Spinal cord (tissue), 10 donors: ENCODE measurements at places on chromosomes 7 and 10. TPM values are rescaled to one million over a fixed set of nuclear protein-coding genes. Genes with fewer than 3 reads are reported as not detected.

- no peak overlapping the region for H3K4me3 ChIP-seq
- H3K36me3 ChIP-seq, result no peaks in the 10 kb centered on the region
- H3K27ac ChIP-seq, result no peak overlapping the region
- peak; percentile 39 for DNase-seq
Observed at GRCh38 chr10:66180581-66181318, 745.1 kb upstream of the LRRTM3 start.

- no peak for DNase-seq
- no peak overlapping the region for H3K27ac ChIP-seq
- H3K4me1 ChIP-seq, result no peaks in the 10 kb centered on the region
- no peaks in the 10 kb centered on the region for H3K27me3 ChIP-seq
- H3K4me3 ChIP-seq, result no peak overlapping the region
- H3K36me3 ChIP-seq, result no peaks in the 10 kb centered on the region
Observed at GRCh38 chr7:146902728-146903127, 786.1 kb downstream of the CNTNAP2 start.

GRCh38 chr10:24618401-24618800, 105.3 kb downstream of the ARHGAP21 start:
- H3K4me3 ChIP-seq, result no peak overlapping the region
- H3K4me1 ChIP-seq, result no peaks in the 10 kb centered on the region
- no peak for DNase-seq
- peaks cover 6% of the 10 kb centered on the region for H3K36me3 ChIP-seq
- no peak overlapping the region for H3K27ac ChIP-seq
- no peaks in the 10 kb centered on the region for H3K27me3 ChIP-seq

Gene ADCK2
- 28.7 TPM for total RNA-seq

DNA sequence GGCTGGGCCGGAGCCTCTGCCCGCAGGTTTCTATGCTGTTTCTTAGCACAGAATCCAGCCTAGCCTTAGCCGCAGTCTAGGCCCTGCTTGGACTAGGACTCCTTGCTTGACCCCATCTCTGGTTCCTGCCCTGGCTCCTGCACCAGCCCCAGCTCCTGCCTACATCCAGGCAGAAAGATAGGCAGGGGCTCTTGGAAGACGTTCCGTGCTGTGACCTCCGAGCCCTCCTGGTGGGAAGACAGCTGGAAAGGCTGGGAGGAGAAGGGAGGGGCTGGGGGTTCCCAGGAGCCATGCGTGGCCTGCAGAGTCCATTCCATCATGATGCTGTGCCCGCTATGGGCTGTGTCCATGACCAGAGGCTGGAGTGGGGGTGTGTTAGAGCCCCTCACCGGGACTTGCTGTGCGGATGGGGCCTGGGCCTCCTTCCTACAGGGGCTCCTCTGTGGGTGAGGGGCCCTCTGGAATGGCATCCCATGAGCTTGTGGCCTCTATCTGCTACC, 26.2 kb downstream of the RAMP3 start:
- peaks cover 5% of the 10 kb centered on the region for H3K36me3 ChIP-seq
- DNase-seq, result no peak
- H3K27me3 ChIP-seq, result no peaks in the 10 kb centered on the region

DNA sequence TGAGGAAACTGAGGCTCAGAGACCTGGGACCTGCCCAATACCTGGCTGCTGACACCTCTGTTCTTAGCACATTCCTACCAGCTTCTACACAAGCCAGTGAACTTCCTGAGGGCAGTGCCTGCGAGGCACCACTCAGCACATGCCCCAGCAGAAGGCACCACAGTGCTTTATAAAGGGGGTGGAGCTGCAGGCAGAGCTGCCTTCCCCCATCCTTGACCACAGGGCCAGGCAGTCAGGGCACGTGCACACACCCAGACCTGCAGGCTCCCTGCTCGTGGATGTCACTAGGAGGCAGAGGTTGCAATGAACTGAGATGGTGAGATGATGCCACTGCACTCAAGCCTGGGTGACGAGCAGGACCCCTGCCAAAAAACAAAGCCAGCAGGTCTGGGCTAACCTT, 39.2 kb upstream of the TUBB8 start:
- no peak overlapping the region for H3K4me3 ChIP-seq
- H3K4me1 ChIP-seq, result no peaks in the 10 kb centered on the region
- no peak overlapping the region for H3K27ac ChIP-seq
- H3K36me3 ChIP-seq, result no peaks in the 10 kb centered on the region
- H3K27me3 ChIP-seq, result no peaks in the 10 kb centered on the region

GRCh38 chr10:113148071-113148825, 198.2 kb downstream of the TCF7L2 start:
- H3K27ac ChIP-seq, result no peak overlapping the region
- DNase-seq, result no peak
- H3K4me1 ChIP-seq, result peaks cover 8% of the 10 kb centered on the region
- peaks cover 31% of the 10 kb centered on the region for H3K36me3 ChIP-seq

Gene ACTL6B
- total RNA-seq, result 35.2 TPM

GRCh38 chr7:5780801-5781496, 514 bp downstream of the RNF216 start:
- peak overlapping the region; percentile 61 for H3K4me3 ChIP-seq
- H3K27ac ChIP-seq, result peak overlapping the region; percentile 88
- peak; percentile 1 for DNase-seq
- no peaks in the 10 kb centered on the region for H3K27me3 ChIP-seq
- peaks cover 13% of the 10 kb centered on the region for H3K4me1 ChIP-seq

DNA sequence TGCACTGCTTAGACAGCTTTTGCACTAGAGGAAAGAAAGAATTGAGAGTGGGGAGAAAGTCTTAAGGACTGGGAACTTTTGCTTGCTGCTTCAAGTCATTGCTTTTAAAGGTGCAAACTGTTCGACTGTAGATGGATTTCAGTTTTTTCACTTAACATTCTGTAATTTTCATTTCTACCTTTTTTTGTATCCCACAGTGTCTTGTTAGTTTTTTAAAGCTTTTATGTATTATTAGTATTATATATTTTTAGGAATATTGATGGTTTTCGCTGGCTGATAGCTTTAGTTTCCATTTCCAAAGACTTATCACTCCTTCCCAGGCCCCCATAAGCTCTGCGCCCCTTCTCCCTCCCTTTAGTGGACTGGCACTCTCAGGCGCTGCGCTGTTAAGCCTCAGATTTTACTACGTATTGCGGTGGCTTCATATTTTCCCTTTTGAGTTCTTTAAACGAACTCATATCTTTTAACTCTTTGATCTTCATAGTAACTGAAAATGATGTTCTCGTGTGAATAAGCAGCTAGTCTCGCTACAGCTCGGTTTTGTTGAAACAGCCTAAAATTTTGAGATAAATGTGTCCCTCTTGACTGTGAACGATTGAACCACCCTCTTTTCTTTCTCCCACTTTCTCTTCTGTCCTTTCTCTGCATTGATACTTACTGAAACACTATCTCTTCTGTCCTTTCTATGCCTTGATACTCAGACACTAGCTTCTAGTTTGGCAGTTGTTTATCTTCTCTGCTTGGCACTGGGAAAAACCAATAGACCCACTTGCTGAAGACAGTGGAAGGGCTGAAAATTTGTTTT, 2.5 kb upstream of the ETV1 start:
- peak overlapping the region; percentile 98 for H3K27ac ChIP-seq
- peaks cover 4% of the 10 kb centered on the region for H3K4me1 ChIP-seq
- no peaks in the 10 kb centered on the region for H3K36me3 ChIP-seq
- DNase-seq, result no peak
- H3K27me3 ChIP-seq, result no peaks in the 10 kb centered on the region

Gene HIPK2
- total RNA-seq, result 52.6 TPM

Gene SPDYE11
- total RNA-seq, result 0.06 TPM

GRCh38 chr7:45225311-45225947, 67.8 kb downstream of the RAMP3 start:
- no peak for DNase-seq
- H3K4me3 ChIP-seq, result no peak overlapping the region
- H3K27me3 ChIP-seq, result no peaks in the 10 kb centered on the region
- H3K27ac ChIP-seq, result no peak overlapping the region
- H3K4me1 ChIP-seq, result peaks cover 26% of the 10 kb centered on the region

Gene ANKRD61
- total RNA-seq, result 0.20 TPM

- H3K4me3 ChIP-seq, result no peak overlapping the region
- no peak overlapping the region for H3K27ac ChIP-seq
- no peaks in the 10 kb centered on the region for H3K27me3 ChIP-seq
Observed at GRCh38 chr7:2572101-2572842, 13.5 kb downstream of the IQCE start.

Gene MCM10
- 5.4 TPM for total RNA-seq

- DNase-seq, result no peak
- no peak overlapping the region for H3K27ac ChIP-seq
- no peaks in the 10 kb centered on the region for H3K27me3 ChIP-seq
- no peak overlapping the region for H3K4me3 ChIP-seq
Observed at GRCh38 chr10:6563075-6563474, 17.0 kb downstream of the PRKCQ start.

DNA sequence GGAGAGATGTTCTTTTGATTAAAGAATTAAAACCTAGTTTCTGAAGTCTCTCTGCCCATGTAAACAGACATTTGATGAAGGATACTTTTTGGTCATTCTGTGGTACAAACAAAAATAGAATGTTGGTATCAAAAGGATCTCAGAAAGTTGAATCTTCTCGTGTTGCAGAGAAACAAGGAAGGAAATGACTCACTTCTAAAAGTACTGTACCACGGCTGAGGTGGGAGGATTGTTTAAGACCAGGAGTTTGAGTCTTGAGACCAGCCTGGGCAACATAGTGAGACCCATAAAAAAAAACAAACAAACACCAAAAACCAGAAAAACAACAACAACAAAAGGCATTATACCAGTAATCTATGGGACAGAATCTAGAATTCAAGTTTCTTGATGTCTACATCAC, 69.7 kb downstream of the PRSS58 start:
- H3K36me3 ChIP-seq, result no peaks in the 10 kb centered on the region
- H3K4me1 ChIP-seq, result no peaks in the 10 kb centered on the region
- H3K27me3 ChIP-seq, result no peaks in the 10 kb centered on the region
- no peak overlapping the region for H3K4me3 ChIP-seq
- DNase-seq, result no peak

- H3K4me1 ChIP-seq, result peaks cover 8% of the 10 kb centered on the region
- DNase-seq, result no peak
- no peaks in the 10 kb centered on the region for H3K36me3 ChIP-seq
Observed at GRCh38 chr10:33201056-33201780, 133.2 kb downstream of the NRP1 start.

Gene CLCN1
- 0.28 TPM for total RNA-seq

DNA sequence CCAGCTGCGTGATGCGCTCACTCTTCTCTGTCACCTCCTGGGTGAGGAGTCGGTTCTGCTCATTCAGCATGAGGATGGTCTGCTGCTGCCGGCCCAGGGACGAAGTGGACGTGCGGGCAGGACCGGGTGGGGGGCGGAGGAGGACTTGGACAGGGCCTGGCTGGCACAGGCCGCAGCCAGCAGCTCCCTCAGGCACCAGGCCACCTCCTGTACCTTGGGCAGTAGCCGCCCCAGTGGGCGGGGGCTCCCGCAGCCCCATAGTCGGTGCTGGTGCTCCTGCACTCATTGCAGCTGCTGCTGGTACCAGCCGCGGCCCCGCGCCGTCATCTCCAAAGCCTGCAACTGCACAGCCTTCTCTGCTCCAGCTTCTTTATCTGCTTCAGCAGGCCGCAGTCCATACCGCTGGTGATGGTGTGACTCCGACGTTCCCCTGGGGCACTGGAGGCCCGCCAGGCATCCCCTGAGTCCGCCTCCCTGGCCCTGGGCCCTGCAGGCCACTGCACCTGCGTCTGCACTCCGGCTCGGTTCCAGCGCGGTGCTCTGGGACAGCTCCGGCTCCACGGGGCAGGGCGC, 884.9 kb upstream of the ZNF722 start:
- H3K27ac ChIP-seq, result no peak overlapping the region
- DNase-seq, result no peak
- H3K4me1 ChIP-seq, result no peaks in the 10 kb centered on the region
- no peak overlapping the region for H3K4me3 ChIP-seq
- H3K27me3 ChIP-seq, result no peaks in the 10 kb centered on the region

Gene PLEKHS1
- total RNA-seq, result not detected

- no peaks in the 10 kb centered on the region for H3K27me3 ChIP-seq
- H3K36me3 ChIP-seq, result no peaks in the 10 kb centered on the region
- H3K27ac ChIP-seq, result no peak overlapping the region
- DNase-seq, result peak; percentile 47
Observed at GRCh38 chr7:22452142-22452959, 47.6 kb downstream of the STEAP1B start.

GRCh38 chr7:105647591-105647990, 66.3 kb upstream of the EFCAB10 start:
- H3K27ac ChIP-seq, result no peak overlapping the region
- no peaks in the 10 kb centered on the region for H3K36me3 ChIP-seq
- peaks cover 35% of the 10 kb centered on the region for H3K4me1 ChIP-seq
- no peak for DNase-seq
- peaks cover 7% of the 10 kb centered on the region for H3K27me3 ChIP-seq

DNA sequence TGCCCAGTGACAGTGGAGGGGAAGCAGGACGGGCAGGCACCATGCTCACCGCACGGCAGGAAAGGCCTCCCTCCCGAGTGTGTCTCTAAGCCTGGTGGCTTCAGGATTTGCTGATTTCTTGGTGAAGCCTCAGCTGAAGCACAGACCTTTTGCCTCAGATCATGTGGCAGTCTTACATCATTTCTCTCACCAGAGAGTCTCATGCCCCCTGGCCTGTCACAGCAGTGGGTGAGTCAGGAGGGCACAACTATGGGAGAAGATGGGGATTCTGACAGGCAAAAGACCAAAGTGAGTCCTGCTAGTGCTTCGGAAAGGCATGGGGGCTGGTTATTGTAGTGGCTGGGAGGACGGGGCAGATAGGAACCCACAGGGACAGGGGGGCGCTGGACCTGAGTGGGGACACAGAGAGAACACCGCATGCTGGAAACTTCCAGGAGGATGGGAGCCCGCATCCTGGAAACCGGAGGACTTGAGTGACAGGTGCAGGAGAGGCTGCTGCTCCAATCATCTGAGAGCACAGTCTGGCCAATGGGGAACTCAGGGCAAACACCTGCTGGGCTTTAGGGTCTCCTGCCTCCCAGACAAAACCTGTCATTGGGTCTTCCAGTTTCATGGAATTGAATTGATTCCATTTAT, 166.8 kb downstream of the ADARB2 start:
- H3K27ac ChIP-seq, result no peak overlapping the region
- H3K4me3 ChIP-seq, result no peak overlapping the region
- peaks cover 28% of the 10 kb centered on the region for H3K4me1 ChIP-seq

Gene DLX6
- total RNA-seq, result not detected

DNA sequence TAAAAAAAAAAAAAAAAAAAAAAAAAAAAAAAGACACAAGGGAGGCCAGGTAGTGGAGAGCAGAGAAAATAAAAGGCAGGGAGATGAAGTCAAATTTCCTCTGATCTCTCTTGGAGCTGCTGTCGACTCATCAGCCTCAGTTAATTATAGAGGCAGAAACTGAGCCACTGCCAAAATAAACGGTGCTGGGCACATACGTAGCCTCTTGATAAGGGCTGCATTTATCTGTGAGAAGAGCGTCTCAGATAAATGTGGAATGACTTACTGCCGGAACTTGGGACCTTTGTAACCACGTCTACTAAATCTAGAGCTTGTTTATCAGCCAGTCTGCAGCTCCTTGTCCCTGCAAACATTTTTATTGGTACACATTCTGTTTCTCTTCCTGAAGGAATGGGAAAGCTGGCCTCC, 162.3 kb downstream of the BAMBI start:
- peak; percentile 30 for DNase-seq
- no peaks in the 10 kb centered on the region for H3K36me3 ChIP-seq
- no peaks in the 10 kb centered on the region for H3K27me3 ChIP-seq
- H3K4me3 ChIP-seq, result no peak overlapping the region
- no peak overlapping the region for H3K27ac ChIP-seq
